Activated naive CD8-positive, alpha-beta T cell treated with anti-CD3 and anti-CD28 coated beads, Interleukin-2, amount 10 ng/mL, durations not matched to agents 7 days and 5 days (primary cell): ENCODE measurements at places on chromosomes 3 and 15. TPM values are rescaled to one million over a fixed set of nuclear protein-coding genes. Genes with fewer than 3 reads are reported as not detected.

- peaks cover 5% of the 10 kb centered on the region for H3K27me3 ChIP-seq
- peaks cover 17% of the 10 kb centered on the region for H3K4me1 ChIP-seq
- DNase-seq: no peak
- H3K36me3 ChIP-seq: peaks cover 4% of the 10 kb centered on the region
- peak overlapping the region; percentile 73 for H3K27ac ChIP-seq
- H3K4me3 ChIP-seq: peak overlapping the region; percentile 8
Observed at GRCh38 chr3:30964612-30965011, 70.2 kb upstream of the GADL1 start.

Gene SLC30A4
- 3.2 TPM for total RNA-seq

GRCh38 chr3:73746623-73747022, 121.9 kb upstream of the PDZRN3 start:
- no peak overlapping the region for H3K4me3 ChIP-seq
- no peak overlapping the region for H3K27ac ChIP-seq

DNA sequence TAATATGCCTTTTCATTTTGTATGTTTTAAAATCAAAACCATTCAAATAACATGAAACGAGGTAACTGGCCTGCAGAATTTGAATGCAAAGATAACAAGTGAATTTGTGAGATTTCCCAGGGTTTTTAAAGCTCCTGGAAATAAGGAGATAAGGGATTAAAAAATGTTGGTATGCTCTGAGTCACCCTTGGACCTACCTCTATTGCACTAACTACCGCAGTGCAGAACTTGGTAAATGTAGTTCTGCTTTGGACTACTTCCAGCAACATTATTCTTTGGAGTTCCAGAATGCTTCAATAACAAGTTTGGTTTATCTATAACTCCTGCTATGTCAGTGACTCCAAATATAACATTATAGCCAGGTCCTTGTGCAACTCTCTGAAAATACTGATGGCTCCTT, 201.7 kb downstream of the GAP43 start:
- peaks cover 7% of the 10 kb centered on the region for H3K27me3 ChIP-seq
- H3K4me1 ChIP-seq: no peaks in the 10 kb centered on the region
- no peak overlapping the region for H3K4me3 ChIP-seq
- H3K27ac ChIP-seq: no peak overlapping the region
- no peaks in the 10 kb centered on the region for H3K36me3 ChIP-seq

Gene GCNT3
- not detected for total RNA-seq

GRCh38 chr15:45429941-45430792, 51.8 kb upstream of the GATM start:
- DNase-seq: peak; percentile 95
- H3K27me3 ChIP-seq: peaks cover 30% of the 10 kb centered on the region
- peaks cover 2% of the 10 kb centered on the region for H3K4me1 ChIP-seq
- peak overlapping the region; percentile 70 for H3K4me3 ChIP-seq
- no peaks in the 10 kb centered on the region for H3K36me3 ChIP-seq
